ENCODE measurements at places on chromosomes 7 and 10. TPM values are rescaled to one million over a fixed set of nuclear protein-coding genes. Genes with fewer than 3 reads are reported as not detected.

The PDE6C gene
- total RNA-seq, result not detected

DNA sequence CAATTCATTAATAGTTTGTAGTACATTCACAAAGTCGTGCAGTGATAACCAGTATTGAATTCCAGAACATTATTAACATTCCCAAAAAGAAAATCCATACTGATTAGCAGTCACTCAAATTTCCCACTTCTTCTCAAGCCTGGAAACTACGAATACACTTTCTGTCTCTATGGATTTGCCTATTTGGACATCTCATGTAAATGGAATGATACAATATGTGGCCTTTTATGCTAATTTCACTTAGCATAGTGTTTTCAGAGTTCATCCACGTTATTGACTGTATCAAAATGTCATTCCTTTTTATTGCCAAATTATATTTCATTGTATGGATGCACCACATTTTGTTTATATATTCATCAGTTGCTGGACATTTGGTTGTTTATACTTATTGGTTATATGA lies 78.8 kb downstream of the STK31 start:
- DNase-seq, result no peak

GRCh38 chr10:810351-810846 lies 120.9 kb upstream of the DIP2C start:
- DNase-seq, result no peak

DNA sequence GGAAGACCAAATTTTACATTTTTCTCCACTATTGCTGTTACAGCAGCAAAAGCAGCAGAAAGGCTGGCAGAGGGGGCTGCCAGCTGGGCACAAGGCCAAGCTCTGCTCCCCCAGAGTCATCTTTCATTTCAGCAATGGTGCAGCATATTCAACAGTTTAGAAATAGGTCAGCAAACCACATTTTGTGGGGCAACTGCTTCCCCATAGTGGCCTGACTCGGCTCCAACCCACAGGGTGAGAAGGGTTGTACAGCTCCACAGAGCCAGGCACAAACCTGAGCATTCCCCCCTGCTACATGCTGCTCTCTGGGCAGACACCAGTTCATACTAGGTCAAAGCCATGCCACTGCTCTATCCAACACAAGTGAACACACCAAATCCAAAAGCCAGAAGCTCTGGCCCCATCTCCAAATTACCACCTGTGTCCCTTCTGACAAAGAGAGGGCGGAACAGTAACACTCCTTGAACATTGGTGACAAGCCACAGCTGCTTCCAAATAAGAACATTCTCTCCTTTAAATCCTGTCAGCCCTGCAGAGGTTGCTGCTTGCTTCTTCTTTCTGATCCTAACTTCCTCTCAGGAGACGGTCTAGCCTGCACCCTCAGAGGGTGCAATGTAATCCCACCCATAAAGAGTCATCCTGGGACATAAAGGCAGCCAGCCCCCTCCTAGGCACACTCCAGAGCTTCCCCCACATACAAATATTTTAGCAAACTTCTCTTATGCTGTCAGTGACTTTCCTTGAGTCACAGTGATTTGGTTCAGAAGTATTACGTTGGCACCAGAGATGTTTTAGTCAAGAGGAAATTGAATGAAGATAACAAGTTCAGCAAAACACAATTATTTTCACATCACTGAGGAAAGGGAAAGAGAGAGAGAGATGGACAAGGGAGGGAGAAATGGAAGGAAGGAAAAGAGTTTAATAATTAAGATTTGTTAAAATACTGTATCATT lies 39.0 kb upstream of the SLIT1 start:
- no peak for DNase-seq

DNA sequence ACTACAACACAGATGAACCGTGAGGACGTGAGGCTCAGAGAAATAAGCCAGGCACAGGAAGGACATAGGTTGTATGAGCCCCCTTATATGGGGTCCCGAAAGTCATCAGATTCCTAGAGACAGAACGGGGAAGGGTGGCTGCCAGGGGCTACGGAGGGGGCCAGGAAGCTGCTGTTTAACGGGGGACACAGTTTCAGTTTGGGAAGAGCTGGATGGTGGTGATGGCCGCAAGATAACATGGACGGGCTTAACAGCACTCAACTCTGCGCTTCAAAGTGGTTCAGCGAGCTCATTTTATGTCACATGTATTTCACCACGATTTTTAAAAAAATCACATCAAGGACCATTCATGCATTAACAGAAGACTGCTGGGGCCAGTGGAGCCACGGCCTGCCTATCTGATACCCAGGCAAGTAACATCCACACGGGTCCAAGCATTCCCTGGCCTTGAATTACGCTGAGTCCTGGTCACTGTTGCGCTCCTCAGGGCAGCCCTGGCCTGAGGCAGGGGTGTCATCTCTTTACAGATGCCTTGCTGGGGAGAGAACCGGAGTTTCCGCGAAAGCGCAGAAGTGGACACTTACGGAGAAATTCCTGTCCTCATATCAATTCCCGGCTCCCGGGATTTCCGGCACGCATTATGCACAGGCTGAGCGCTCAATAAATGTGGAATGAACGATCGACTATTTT lies 1.5 kb downstream of the CARD11 start:
- DNase-seq, result no peak

All from naive thymus-derived CD4-positive, alpha-beta T cell (primary cell).